Tibial nerve (tissue), 4 donors: ENCODE measurements at places on chromosomes 4 and X.

DNA sequence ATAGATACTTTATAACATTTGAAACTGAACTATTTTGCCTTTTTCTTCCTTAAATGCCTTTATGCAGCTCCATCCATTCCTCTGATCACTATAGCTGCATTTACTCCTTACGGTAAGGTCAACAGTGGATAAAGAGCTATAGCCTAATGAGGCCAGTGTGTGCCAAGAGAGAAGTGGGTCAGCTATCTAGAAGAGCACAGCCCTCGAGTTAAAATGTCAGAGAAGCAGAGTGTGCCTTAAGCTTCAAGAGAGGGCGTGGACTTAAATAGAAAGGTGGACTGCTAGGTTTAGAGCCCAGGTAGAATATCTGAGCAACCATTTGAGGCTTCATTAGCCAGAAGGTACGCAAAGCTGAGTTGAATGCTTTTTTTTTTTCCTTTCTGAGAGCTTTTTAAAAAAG lies 347.4 kb downstream of the BMPR1B start:
- no peak for DNase-seq

DNA sequence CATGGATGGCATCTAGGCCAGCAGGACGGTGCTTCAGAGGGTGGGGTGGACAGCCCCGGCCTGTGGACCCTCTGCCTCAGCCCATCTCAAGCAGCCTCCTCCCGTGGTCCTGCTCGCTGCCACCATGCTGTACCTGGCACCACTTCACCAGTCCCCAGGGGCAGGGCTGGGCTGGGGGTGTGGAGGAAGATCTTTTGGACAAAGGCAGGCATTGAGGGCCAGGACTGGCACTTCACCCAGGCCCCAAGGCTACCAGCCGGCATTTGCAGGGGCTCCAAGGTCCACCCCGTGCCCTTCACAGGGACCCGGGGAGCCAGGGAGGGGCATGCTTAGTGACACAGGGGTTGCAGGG lies 713 bp downstream of the PLXNB3 start:
- no peak for DNase-seq

DNA sequence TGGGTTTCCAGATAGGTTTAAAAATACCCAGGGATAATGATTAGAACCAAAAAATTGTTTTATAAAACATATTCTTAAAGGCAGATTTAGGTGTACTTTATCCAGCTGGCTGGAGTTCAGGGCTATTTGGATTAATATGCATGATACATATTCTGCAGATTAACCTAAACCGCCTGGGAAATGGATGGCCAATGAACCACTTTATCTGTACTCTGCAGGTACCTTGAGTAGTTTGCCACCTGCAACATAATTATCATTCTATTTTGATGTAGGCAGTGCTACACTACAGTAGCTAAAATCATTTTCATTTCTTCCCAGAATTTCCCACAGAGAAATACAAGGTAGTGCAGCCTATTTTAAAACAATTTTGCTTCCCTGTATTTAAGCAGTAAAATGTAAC lies 683.2 kb upstream of the GNPDA2 start:
- no peak for DNase-seq

DNA sequence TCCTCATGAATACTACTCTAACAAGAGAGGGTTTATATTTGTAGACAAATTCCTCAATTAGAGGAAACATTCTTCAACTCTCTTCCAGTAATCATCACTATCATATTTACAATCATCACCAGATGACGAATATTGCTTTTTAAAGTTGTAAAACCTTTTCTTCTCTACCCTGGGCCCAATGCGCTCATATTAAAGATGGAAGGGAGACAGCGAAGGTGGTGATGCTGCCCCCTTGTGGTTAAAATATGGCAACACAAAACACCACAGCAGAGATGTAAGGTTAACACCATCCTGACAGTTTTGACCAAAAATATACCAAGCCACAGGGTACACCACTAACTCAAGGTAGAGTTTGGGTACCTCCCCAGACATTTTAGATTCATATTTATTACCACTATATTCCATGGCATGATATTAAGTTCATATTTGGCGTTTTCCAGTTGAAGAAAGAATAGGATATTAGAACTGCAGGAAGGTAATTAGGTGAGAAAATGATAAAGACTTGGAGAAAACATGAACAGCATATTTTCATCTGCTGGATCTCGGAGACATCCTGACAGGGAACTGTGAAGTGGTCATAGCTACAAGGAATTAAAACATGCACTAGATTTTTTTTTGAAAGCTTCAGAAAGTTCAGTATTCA lies 72.8 kb downstream of the SLC9A7 start:
- peak; percentile 34 for DNase-seq

DNA sequence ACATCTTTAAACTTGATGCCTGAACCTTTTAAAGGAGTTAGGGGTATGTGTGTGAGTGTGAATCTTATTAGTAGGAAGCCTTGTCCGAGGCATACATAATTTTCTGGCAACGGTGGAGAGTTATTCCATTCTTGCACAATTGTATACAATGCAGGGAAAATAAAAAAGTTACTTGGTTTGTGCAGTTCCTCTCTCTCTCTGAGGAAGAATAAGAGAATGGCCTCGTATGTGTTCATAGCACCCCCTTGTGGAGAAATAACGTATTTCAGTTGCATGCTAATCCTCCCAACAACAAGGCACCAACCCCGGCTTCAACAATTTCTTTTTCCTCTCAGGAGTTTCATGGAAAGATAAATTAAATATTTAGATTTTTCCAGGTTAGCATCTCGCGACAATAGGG lies 33.7 kb upstream of the FGF13 start:
- no peak for DNase-seq
